Progenitor cell of endocrine pancreas (in vitro differentiated cells): ENCODE measurements at places on chromosomes 11 and 22. TPM values are rescaled to one million over a fixed set of nuclear protein-coding genes. Genes with fewer than 3 reads are reported as not detected.

DNA sequence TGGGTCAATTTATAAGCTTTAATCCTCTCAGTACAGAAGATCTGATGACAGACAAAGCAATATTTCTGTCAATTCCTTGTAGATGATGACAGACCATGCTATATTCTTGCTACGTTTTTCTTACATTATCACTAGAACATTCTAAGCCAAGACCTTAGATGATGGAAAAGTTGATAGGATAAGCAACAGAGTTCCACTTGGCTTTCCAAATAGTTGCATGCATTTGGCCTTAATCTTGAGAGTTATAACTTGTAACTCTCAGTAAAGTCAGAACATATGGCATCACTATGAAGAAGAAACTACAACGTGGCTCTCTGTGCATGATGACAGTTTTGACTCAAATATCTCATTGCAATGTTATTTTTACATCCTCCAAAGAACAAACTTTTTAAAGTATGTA is 544.3 kb upstream of the LRRC4C start:
- H3K27me3 ChIP-seq: no peaks in the 10 kb centered on the region
- DNase-seq: no peak
- no peak overlapping the region for H3K4me3 ChIP-seq
- peaks cover 1% of the 10 kb centered on the region for H3K4me1 ChIP-seq
- no peak overlapping the region for H3K27ac ChIP-seq

DNA sequence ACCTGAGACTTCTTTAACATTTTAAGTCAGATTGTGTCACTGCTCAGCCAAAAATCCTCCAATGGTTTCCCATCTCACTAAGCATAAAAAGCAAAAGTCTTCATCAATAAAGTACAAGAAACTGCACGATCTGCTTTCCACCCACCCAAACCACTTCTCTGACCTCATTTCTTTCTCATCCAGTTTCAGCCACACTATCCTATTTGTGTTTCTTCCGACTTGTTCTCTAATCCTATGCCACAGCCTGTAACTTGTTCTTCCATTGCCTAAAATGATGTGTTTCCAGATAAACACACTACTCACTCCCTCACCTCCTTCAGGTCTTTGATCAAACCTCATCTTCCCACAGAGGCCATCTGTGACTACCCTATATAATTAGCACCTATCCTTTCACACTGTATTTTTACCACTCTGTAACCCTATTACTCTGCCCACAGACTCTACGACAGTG is 28.4 kb downstream of the ARHGAP32 start:
- no peaks in the 10 kb centered on the region for H3K27me3 ChIP-seq
- no peak overlapping the region for H3K27ac ChIP-seq
- H3K36me3 ChIP-seq: peaks cover 34% of the 10 kb centered on the region
- no peak overlapping the region for H3K4me3 ChIP-seq
- H3K4me1 ChIP-seq: peaks cover 13% of the 10 kb centered on the region

FANCF gene
- total RNA-seq: 30.2 and 32.8 TPM in 2 replicates

ALX4 gene
- not detected in 2 replicates for total RNA-seq

GRCh38 chr11:36899800-36900199 is 301.8 kb upstream of the RAG2 start:
- peaks cover 26% of the 10 kb centered on the region for H3K27me3 ChIP-seq
- no peak for DNase-seq

DNA sequence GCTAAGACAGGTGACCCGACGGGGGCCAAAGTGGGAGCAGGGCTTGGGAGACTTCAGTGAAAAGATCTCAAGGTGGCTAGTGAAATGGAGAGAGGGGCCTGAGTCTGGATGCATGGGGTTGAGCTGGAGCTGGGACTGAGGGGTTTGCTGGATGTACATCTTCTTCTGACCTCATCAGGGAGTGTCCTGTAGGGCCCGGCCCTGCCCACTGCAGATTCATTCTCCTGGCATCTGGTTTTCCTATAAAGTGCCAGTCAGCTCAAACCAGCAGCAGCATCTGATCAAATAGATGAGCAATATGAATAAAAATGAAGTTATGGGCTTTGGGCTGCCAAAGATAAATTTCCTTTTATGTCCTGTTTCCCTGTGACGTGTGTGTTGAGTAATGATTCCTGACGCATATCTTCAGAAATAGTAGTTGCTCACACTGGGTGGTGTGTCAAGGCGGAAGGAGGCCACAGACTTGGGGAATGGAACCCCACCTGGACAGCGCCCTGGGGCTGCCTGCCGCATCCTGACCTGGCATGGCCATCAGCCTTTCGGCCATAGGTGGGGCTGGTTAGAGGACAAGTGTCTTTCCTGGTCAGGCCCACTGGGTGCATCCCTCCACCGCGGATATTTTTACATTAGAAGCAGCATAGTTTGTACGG is 135.4 kb downstream of the OSBP2 start:
- H3K27me3 ChIP-seq: peaks cover 16% of the 10 kb centered on the region
- no peaks in the 10 kb centered on the region for H3K36me3 ChIP-seq
- DNase-seq: no peak

DNA sequence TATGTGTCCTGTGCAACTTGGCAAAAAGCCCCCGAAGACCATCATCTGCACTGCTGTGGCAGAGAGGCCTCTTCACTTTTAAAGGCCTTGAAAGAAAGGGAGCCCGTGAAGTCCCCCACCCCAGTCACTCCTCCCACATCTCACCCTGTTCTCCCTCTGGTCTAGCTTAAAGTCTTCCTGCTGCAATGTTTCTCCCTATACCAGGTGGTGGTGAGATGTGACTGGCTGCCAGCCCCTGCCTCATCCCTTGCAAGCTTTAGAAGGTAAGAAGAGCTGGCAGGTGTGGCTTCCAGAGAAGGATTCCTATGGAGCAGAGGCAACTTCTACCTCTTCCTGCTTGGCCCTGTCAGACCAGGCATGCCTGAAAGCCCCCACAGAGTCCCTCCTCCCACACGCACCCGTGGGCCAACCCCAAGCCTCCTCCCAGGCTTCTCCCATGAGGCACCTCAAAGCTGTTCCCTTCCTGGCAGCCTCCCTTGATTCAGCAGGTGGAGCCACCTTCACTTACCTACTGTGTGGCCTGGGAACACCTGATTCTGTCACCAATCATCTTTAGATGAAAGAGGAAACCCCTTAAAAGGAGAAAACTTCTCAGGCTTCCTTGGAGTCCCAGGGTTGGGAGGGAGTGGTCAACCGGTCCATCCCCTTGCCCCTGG is 4.0 kb upstream of the TRIM29 start:
- H3K4me1 ChIP-seq: peaks cover 2% of the 10 kb centered on the region
- DNase-seq: no peak
- H3K27ac ChIP-seq: no peak overlapping the region
- H3K36me3 ChIP-seq: no peaks in the 10 kb centered on the region

F2 gene
- 21.8 and 22.8 TPM in 2 replicates for total RNA-seq

GRCh38 chr11:22392561-22392960 is 54.4 kb downstream of the SLC17A6 start:
- no peaks in the 10 kb centered on the region for H3K4me1 ChIP-seq
- no peak for DNase-seq
- no peak overlapping the region for H3K4me3 ChIP-seq
- H3K27ac ChIP-seq: no peak overlapping the region
- H3K27me3 ChIP-seq: no peaks in the 10 kb centered on the region
- H3K36me3 ChIP-seq: no peaks in the 10 kb centered on the region

GRCh38 chr11:1522081-1522424 is 35.5 kb upstream of the MOB2 start:
- no peak overlapping the region for H3K4me3 ChIP-seq
- DNase-seq: no peak
- H3K36me3 ChIP-seq: no peaks in the 10 kb centered on the region
- no peaks in the 10 kb centered on the region for H3K27me3 ChIP-seq
- H3K4me1 ChIP-seq: peaks cover 1% of the 10 kb centered on the region
- no peak overlapping the region for H3K27ac ChIP-seq

- no peak overlapping the region for H3K27ac ChIP-seq
- no peak overlapping the region for H3K4me3 ChIP-seq
- H3K27me3 ChIP-seq: no peaks in the 10 kb centered on the region
- peaks cover 10% of the 10 kb centered on the region for H3K4me1 ChIP-seq
- H3K36me3 ChIP-seq: no peaks in the 10 kb centered on the region
- no peak for DNase-seq
These were observed 89.4 kb downstream of the TMEM135 start for GRCh38 chr11:87127101-87127500.
